ENCODE measurements at places on chromosomes 7 and 10. TPM values are rescaled to one million over a fixed set of nuclear protein-coding genes. Genes with fewer than 3 reads are reported as not detected.

Gene TACC2
- 79.2 TPM for total RNA-seq

Gene ACSL5
- total RNA-seq = 0.13 TPM

Gene WDR86
- 0.11 TPM for total RNA-seq

Gene NAT16
- 0.15 TPM for total RNA-seq

Gene FGF8
- 0.17 TPM for total RNA-seq

Gene SORBS1
- 0.35 TPM for total RNA-seq

Gene PRKAR2B
- total RNA-seq = 2.8 TPM
